ENCODE measurements at places on chromosomes 1 and 21.

GRCh38 chr1:154407198-154408091, 2.3 kb downstream of the IL6R start:
- no peak for DNase-seq

DNA sequence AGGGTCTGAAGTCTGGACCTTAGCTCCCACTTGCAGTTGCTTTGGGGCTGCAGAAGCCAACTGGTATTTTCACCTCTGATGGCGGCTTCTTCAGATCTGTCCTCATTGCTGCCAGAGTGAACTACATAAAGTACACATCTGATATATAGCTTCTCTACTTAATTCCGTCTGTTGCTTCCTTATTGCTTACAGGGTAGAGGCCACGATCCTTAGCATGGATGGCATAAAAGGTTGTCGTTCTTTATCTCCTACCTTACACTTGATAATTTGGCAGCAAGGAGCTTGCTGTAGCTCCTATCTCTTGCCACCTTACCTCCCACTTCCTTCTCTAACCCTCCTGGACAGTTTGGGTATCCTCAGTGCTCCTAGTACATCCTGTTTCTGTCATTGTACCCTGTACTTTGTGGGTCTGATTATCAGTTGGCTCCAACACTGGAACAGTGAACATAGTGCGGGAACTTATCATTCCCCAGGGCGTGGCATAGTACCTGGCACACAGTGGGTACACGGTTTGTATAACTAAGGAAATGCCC, 30.9 kb upstream of the NBL1 start:
- no peak for DNase-seq

GRCh38 chr1:230110971-230111370, 43.9 kb downstream of the GALNT2 start:
- DNase-seq = no peak

GRCh38 chr1:47971385-47972160, 25.6 kb downstream of the TRABD2B start:
- no peak for DNase-seq

DNA sequence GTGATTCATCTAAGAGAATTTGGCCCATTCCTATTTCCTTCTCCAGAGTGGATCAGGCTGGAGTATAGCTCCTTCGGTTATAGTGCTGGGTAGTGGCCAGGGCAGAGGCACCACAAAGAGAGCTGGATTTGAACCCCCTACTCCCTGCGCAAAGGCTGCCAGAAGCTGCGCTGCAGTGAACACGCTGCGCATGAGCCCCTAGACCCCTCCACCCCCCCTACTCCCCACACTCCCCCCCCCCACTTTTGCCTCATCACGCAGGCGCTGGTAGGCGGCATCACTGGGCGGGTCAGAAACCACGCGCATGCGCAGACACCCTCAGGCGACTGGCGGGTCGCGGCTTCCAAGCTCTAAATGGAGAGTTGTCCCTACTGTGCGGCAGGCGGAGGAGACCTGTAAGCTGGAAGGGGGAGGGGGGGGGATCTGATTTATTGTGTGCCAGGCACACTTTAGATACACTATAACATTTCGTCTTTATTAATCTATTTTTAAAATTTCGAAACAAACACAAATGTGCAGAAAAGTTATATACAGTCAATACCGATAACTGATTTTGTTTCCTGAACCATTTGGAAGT, 38.7 kb upstream of the HMGN1 start:
- peak; percentile 12 for DNase-seq

DNA sequence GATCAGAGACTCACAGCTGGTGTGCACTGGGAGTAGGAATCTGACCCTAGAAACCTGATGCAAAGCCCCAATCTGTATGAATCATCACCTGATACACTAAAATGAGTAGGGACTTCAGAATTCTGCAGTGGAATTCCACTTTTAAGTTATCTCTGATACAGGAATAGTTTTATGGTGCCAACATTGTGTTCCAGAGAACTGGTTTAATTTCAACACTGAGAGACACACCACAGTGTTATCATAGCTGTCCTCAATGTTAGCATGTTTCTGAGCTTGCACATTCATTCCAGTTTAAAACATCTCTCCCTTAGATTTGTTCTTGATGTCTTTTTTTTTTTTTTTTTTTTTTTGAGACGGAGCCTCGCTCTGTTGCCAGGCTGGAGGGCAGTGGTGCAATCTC, 7.1 kb downstream of the UTS2 start:
- DNase-seq = no peak

DNA sequence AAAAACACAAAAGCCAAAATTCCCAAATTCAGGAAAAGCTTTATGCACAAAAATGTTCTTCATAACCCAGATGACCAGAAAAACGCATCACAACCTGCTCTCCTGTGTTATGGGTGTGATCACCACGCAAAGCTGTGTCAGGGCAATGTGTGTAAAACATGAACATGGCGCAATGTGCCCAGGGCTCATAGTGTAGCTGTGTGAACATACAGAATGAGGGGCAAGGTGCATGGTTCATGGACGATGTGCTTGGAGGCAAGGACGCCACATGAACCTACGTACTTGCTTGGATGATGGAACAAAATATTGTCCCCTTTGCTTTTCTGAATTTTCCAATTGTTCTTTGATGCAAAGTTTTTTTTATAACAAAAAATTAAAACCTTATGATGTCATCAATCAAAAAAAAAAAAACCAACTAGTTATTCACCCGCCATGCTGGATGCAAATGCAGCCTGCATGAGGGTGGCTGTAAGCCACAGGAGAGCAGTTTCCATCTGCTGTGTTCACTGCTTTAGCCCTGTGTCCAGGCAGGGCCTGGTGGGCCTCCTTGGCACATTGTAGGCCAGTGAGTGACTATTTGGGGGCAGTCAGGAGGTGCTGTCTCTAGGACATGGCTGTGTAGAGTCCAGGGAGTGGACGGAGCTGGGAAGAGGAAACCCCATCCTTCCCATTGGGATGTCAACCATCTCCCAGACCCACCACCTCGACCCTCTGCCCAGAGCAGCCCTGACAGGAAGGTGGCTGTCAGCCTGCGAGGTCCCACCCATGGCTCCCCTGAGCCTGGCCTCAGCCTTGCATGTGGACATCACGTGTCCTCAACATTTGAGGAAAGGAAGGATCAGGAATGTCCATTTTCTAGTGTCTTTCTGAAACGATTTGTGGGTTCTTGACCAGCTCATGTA, 13.6 kb downstream of the KRTAP10-1 start:
- DNase-seq = no peak

- DNase-seq = no peak
Measured at GRCh38 chr1:20698195-20698910, 19.5 kb downstream of the KIF17 start.

DNA sequence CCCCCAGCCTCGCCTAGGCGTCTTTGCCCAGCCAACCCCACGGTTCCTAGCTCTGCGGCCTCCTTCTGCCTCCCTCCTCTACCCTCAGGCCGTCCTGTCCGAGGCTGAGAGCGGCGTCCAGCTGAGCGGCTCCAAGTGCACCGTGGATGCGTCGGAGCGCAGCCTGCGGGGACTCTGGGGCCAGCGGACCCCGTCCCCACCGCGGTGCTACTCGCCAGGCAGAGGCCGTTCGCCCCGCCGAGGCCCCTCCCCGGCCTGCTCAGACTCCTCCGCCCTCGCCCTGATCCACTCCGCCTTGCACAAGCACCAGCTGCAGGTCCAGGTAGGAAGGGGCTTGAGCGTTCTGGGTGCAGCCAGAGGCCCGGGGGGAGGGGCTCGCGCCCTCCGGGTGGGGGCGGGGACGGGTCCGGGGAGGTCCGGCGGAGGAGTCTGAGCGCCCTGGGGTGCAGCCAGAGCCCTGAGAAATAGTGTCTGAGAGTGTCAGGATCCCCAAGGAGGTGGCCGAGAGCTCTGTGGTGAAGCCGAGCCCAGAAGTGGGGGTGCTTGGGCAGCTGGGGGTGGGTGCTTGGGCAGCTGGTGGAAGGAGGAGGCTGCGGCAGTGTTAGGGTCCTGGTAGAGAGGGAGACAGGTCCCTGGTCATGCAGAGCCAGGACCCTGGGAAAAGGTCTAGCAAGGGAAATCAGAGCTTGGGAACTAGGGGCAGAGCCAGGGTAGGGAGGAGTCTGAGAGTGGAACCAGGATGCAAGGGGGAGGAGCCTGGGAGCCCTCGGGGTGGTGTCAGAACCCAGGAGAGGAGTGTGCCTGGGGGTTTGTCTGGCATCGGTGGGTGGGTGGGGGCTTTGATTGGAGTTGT, 3.2 kb upstream of the NBPF3 start:
- DNase-seq = no peak

GRCh38 chr1:234562334-234562733, 47.6 kb downstream of the IRF2BP2 start:
- no peak for DNase-seq

GRCh38 chr1:87872692-87873091, 544.0 kb downstream of the LMO4 start:
- no peak for DNase-seq

DNA sequence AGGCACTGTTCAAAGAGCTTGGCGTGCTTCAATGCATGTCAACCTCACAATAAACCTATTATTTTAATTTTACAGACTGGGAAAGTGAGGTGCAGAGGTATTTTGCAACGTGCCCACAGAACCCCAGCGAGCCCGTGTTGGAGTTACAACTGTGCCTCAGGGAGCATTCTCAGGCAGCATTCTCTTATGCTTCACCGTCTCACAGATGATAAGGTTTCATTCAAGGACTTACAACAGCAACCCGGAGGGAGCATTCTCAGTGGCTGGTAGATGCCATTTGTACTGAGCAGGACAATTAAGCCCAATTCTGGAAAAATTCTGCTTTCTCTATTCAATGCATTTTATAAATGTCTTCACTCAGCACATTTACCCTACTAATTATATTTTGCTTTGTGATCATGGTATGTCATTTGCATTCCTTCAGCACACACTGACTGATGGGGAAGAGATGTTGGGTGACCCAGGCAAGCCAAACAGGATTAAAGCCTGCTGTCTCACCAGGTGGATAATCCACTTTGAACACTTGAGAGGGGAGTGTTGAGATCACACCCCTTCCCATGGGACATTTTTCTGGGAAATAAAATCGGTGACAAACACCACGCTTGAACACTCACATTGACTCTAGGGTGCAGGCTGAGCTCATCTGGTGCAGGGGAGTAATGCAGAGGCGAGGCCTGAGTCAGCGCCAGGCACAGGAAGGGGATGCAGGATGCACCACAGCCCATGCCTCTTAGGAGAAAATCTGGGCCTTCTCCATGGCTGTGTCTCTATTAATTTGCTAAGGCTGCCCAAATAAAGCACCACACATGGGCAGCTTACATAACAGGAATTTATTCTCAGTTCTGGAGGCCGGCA, 113.9 kb downstream of the CLIC6 start:
- DNase-seq = no peak

DNA sequence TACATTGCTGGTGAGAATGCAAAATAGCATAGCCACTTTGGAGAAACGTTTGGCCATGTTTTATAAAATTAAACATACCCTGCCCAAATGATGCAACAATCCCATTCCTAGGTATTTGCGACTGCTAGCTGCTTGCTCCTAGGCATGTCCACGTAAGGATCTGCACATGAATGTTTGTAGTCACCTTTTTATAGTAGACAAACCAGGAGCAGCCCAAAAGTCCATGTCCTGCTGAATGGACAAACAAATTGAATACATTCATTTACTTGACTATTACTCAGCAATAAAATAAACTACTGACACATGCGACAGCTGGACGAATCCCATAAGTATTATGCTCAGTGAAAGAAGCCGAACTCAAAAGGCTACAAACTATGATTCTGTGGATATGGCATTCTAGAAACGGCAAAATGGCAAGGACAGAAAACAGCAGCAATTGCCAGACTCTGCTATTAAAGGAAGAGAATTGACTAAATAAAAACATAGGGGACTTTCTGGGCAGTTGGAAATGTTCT, 161.9 kb upstream of the GALNT2 start:
- no peak for DNase-seq

- no peak for DNase-seq
Measured at GRCh38 chr1:162383091-162383490, 1.6 kb downstream of the C1orf226 start.

GRCh38 chr1:53462769-53463501, 3.7 kb downstream of the DMRTB1 start:
- no peak for DNase-seq

DNA sequence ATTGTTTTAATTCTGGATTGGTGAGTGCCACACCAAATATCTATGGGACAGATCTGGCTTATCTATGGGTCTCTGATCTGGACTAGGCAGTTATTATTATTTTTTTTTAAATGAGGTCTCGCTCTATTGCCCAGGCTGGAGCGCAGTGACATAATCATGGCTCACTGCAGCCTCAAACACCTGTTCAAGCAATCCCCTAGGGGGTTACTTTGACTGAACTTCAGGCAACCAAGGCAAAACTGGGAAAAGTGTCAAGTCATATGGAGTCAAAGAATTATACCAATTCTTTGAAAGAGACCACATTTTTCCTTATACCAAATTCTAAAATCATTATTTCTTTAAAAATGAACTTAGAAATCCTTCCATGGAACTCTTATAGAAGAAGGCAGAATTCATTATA, 129.1 kb upstream of the HOOK1 start:
- DNase-seq = no peak

- DNase-seq = no peak
Measured at GRCh38 chr1:170521818-170522217, 10.1 kb upstream of the GORAB start.

DNA sequence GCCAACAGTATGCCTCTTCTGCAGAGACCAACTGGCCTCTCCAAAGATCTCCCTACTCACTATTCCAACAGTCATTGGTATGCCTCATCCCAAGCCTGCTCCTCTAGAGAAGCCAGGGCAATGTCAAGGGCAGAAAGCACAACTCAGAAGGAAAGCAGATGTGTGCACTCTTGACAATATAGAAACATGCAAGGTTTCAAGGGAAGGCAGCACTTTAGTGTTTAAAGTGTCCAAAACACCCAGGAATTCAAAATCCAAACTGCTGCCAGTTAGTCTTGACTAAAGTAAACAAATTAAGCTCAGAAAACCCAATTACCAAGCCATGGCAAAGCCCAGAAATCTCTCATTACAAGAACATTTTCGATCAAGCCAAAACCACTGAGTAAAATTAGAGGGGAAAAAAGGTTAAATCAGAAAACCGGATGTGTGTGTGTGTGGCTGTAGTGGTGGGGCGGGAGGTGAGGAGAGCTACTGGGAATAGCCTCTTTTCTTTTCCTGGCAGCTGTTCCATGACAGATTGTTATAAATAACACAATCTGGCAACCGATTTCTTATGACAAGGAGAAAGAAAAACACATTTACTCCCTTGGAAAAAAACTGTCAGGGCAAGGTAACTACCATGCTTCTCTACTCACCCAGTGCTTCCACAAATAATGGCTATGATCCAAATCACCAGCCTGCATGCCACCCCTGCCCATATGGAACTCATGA, 39.2 kb downstream of the EIF2B3 start:
- DNase-seq = peak; percentile 84

- no peak for DNase-seq
Measured at GRCh38 chr1:229631148-229631547, 5.1 kb downstream of the URB2 start.

DNA sequence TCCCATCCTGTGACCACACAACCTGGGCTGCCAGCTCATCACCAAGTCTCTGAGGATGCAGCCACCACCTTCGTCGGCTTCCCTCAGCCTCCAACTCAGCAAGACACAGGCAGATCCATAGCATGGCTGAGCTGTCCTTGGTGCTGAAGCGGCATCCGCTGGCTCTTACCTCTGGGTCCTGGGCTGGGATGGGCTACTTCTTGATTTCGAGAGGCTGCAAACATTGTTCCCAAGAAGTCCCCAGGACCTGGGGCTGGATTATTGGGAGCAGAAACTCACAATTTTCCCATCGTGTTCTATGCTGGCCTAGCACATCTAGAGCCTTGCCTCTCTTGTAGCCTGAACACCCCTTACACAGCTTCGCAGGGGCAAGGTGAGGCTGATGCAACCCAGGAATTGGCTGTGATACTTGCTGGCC, 24.9 kb upstream of the C1QA start:
- no peak for DNase-seq

GRCh38 chr1:155437405-155437804, 116.7 kb downstream of the RUSC1 start:
- DNase-seq = no peak

- no peak for DNase-seq
Measured at GRCh38 chr1:101098907-101099306, 73.3 kb upstream of the DPH5 start.

All from cerebellar nuclear complex (tissue), 1 donor.